GM12891 (cell line): ENCODE measurements at places on chromosomes 1 and 21.

DNA sequence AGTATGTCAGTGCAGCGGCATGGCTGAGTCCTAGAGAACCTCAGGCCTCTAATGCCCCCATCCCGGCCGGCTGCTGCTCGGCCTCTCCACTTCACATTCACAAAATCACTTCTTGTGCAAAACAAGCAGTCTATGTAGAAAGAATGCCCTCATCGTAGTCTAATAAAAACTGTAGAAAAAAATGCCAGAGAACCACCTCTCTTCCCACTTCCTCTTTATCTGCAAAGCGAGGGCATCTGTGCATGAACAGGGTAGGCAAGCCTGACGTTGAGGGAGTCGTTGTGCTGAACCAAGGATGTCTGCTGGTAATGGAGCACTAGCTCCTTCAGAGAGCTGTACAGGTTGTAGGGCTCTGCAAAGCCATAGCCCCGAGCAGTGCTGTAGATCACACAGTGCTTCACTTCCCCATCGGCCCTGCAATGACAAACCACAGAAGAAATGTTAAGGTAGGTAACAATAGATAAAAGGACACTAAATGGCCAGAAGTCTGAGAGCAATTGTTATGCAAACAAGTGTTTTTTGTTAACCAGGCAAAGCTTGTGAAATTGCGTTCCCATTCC is 88.9 kb downstream of the PIK3R3 start:
- no peak for DNase-seq

DNA sequence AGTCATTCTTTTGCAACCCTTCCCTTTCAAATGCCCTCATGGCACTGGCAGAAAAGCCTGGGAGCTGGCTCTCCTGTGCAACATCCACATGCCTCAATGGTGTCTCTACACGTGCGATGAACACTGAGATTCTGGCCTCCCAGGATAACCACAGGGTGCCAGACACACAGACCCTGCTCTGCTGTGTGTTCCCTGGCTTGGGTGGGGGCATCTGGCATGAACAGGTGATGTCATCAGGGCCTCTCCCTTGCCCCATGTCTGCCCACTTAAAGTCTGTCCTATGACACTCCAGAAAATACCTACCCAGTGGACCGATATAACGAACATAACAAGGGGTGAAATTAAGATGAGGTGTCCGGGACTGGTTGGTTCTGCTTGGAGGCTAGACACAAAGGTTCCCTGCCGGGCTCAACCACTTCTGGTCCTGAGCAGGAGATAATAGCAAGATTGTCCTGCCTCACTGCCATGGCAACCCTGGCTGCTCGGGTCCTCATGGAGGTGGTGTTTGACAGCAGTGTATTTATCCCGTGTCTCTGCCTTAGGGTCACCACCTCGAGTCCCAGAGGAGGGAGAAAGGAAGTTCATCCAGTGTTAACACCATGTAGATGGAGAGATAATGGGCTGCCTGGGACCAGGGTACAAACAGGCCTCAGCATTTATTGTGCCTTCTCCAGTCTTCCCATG is 19.3 kb downstream of the INSRR start:
- DNase-seq: no peak

- no peak for DNase-seq
These were observed 286.9 kb downstream of the KIF26B start for GRCh38 chr1:245441689-245442088.

DNA sequence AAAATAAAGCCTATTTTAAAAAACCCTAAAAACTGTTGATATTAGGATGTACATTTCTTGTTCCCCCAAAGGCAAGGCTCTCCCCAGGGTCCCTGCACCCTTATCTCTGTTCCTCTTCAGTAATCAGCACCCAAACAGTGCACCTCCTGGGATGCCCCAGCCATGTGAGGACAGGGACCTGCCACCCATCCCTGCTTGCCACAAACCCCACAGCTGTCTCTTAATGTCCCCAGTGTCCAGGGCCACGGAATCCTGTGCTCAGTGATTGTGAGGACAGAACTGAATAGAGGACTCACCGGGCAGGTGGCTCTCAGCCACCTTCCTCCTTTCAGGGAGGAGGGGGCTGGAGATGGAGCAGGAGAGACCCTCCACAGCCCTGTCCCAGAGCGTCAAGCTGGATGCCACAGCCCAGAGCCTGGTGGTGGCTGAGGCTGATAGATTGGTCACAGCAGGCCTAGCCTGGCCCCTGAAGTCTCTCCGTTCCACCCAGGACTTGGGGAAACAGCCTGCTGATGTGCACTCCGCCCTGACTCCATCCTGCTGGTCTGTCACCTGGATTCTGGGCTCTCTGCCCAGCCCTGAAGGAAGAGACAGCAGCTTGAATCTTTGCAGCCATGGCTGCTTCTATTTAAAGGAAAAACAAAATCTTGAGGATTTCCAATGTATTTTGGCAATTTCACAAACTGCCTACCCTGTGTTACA is 23.1 kb downstream of the RNF187 start:
- no peak for DNase-seq
